PC-3 (cell line): ENCODE measurements at places on chromosomes 3 and 15. TPM values are rescaled to one million over a fixed set of nuclear protein-coding genes. Genes with fewer than 3 reads are reported as not detected.

P2RY1 gene
- 0.29 and 0.81 TPM in 2 replicates for total RNA-seq

PLA2G4D gene
- total RNA-seq, result 0.17 and 0.55 TPM in 2 replicates

EPHB1 gene
- 0.69 and 0.92 TPM in 2 replicates for total RNA-seq

INSYN1 gene
- not detected in 2 replicates for total RNA-seq

ERICH6 gene
- total RNA-seq, result not detected in 2 replicates

DNA sequence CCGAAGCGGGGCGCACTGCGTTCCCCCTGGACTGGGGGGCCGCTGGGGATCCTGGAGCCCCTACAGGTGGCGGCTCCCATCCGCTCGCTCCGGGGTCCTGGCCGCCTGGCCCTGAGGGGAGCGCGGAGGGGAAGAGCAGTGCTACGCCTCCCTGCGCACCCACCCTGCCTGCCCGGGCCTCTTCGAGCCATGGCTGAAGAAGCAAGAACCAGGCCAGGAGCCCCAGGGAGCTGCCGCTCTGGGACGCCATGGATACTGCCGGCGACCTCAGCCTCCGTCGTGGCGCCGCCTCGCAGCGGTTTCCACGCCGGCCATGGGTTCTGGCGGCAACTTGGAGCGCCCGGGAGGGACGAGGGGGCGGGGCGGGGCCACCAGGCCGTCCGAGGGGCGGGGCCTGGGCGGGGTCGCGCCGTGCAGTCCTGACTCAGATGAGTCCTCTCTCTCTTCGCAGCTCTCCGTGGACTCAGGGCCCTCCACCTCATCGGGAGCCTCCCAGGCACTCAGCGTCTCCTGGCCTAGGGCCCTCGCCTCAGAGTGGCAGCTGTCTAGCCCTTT, 50.9 kb downstream of the MYL3 start:
- no peaks in the 10 kb centered on the region for H3K36me3 ChIP-seq
- no peaks in the 10 kb centered on the region for H3K4me1 ChIP-seq
- H3K4me3 ChIP-seq, result no peak overlapping the region
- H3K27me3 ChIP-seq, result peaks cover 26% of the 10 kb centered on the region; the same call in 1 of the 2 replicates
- no peak for DNase-seq

DNA sequence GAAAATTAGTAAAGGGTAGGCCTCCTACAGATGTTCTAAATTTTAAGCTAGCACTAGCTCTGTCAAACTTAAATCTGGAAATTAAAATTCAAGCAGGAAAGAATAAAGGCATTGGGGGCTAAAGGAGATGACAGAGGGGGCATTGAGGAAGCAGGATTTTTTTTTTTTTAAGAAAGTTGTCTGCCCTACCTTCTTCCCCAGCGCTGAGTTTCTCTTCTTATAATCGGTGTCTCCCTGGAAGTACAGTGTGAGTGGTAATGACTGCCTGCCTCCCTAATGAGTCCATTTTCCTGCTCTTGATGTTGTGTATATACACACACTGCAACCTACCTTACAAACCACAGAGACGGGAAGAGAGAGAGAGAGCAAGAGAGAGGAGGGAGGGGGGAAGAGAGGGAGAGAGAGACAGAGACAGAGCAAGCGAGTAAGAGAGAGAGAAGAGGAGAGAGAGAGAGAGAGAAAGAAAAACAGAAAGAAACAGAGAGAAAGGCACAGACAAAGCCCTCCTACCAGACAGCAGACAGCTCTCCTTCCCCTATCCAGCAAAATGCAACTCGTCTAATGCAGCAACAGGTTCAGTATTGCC, 47.0 kb downstream of the ZBTB20 start:
- H3K27me3 ChIP-seq, result no peaks in the 10 kb centered on the region
- DNase-seq, result peak; percentile 22
- no peaks in the 10 kb centered on the region for H3K36me3 ChIP-seq
- no peak overlapping the region for H3K27ac ChIP-seq
- 0 out of 2 replicates have a peak, but pooled peaks cover 3% of the 10 kb centered on the region for H3K4me1 ChIP-seq

DNA sequence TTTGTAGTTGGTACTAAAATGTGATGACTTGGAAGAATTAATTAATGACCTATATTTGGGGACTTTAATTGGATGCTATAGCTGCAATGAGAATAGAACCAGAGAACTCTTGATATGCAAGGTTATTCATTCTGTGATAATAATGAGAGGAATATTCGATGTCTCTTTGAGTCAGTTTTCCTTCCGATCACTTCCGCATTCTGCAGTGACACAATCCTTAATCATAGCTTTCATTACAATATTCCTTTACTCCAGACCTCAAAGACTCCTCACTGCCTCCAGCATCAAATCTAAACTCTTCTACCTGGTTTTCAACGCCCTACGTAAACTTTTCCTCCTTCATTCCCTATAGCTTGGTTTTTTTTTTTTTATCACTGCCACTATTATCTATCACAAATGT, 21.6 kb downstream of the B3GNT5 start:
- peaks cover 19% of the 10 kb centered on the region; the same call in 1 of the 2 replicates for H3K36me3 ChIP-seq
- peak overlapping the region; percentile 89 for H3K27ac ChIP-seq
- DNase-seq, result peak; percentile 90
- no peaks in the 10 kb centered on the region for H3K27me3 ChIP-seq

DNA sequence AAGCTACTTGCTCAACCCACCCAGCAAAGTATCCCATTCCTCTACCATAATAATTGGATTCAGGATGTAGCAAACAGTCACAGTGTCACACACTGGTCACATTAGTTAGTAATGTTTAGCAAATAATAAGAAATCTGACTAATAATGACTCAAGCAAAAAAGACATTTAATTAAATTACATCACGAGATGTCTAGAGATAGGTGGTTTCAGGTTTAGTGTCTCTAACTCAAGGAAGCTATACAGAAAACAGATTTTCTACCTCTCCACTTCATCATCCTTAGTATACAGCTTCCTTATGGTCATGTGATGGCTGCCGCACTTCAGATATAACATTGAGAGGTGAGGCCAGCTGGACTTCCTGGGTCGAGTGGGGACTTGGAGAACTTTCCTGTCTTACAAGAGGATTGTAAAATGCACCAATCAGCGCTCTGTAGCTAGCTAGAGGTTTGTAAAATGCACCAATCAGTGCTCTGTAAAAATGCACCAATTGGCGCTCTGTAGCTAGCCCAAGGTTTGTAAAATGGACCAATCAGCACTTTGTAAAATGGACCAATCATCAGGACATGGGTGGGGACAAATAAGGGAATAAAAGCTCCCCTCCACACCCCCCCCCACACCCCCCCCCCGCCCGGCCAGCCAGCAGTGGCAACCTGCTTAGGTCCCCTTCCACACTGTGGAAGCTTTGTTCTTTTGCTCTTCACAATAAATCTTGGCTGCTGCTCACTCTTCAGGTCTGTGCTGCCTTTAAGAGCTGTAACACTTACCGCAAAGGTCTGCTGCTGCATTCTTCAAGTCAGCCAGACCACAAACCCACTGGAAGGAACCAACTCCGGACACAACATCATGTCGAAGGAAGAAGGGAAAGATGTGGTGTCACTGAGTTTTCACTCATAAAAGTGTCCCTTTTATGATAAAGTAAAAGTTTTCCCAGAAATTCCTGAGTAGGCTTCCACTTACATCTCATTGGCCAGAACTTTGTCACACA, 24.9 kb upstream of the ARPIN start:
- H3K4me1 ChIP-seq, result peaks cover 17% of the 10 kb centered on the region
- no peaks in the 10 kb centered on the region for H3K36me3 ChIP-seq
- DNase-seq, result peak; percentile 82
- H3K4me3 ChIP-seq, result peak overlapping the region; percentile 56

DNA sequence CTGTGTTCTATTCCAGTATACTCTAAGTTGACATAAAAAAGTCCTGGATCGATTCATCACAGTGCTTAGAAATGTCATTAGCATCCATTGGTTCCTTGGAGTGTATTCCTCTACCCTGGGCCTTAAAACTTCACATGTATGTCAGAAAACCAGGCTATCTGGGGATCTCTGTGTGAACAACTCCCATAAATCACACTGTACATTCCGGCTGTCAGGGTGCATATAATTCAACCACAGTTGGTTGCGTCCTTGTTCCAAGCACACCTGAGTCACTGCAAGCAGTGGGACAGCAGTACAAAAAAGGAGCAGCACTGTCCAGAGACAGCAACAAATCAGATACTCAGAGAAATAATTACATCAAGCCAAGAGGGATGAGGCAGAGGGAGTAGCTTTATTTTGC, 52.4 kb downstream of the PDZRN3 start:
- no peak for DNase-seq
- no peak overlapping the region for H3K27ac ChIP-seq
- no peaks in the 10 kb centered on the region for H3K36me3 ChIP-seq
- no peak overlapping the region for H3K4me3 ChIP-seq
- no peaks in the 10 kb centered on the region for H3K4me1 ChIP-seq

- H3K4me1 ChIP-seq, result no peaks in the 10 kb centered on the region
- no peak overlapping the region for H3K27ac ChIP-seq
- no peaks in the 10 kb centered on the region for H3K27me3 ChIP-seq
- H3K36me3 ChIP-seq, result no peaks in the 10 kb centered on the region
- DNase-seq, result no peak
- H3K4me3 ChIP-seq, result no peak overlapping the region
Measured at GRCh38 chr3:117519776-117520175, 810.2 kb downstream of the TUSC7 start.

- no peak overlapping the region for H3K4me3 ChIP-seq
- peak; percentile 24 for DNase-seq
- H3K36me3 ChIP-seq, result no peaks in the 10 kb centered on the region
- no peaks in the 10 kb centered on the region for H3K4me1 ChIP-seq
Measured at GRCh38 chr3:187150599-187150998, 11.3 kb upstream of the RPL39L start.

DNA sequence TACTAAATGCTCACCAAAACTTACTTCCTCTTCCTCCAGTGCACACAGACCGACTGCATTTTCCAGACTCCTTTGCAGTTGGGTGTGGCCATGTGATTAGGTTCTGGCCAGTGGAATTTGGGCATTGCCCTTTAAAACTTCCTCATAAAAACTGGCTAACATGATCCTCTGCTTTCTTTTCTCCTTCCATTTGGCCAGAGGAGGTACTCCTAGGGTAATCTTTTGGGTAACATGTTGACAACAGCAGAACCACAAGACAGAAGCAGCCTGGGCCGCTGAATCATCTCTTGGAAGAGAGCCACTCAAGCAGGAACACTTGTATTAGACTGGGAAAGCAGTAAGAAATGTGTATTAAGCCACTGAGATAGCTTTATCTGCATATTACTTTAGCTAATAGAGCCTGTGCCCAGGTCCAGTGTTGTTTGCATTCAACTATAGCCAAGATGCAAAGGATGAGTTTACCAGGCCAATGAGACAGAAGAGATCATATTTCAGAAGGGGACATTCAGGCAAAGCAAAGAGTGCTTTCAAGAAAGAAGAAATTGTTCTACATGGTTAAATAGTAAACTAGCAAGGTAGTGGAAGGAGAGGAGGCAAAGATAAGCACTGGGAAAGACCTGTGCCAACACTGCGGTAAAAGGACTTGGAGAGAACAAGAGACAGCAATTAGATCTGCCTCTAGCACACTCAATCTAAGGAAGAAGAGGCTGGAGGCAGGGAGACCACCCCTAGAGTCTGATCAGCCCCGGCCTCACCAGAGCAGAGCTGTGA, 79.8 kb downstream of the PLCH1 start:
- peak; percentile 88 for DNase-seq
- peaks cover 27% of the 10 kb centered on the region for H3K4me1 ChIP-seq
- no peaks in the 10 kb centered on the region for H3K36me3 ChIP-seq
- peak overlapping the region; percentile 0; the same call in 1 of the 2 replicates for H3K27ac ChIP-seq
- no peaks in the 10 kb centered on the region for H3K27me3 ChIP-seq

DNA sequence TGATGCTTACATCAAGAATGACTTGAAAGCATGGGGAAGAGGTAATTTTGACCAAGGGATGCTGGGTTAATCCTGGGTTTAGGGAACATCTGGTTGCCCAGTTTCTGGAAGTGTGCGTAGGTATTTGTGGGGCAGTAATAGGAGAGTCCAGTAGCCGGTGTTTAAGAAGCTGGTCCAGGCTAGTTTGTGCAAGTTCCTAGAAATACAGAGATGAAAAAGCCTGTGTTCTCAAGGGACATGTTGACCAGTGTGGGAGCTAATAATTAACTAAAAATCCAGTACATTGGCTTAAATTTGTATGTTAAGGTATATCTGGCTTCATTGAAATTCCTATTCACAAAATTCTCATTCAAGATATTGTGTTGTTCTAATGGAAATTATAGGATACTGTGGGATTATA, 51.2 kb downstream of the UBE2E2 start:
- H3K4me1 ChIP-seq, result peaks cover 27% of the 10 kb centered on the region
- DNase-seq, result no peak
- no peaks in the 10 kb centered on the region for H3K27me3 ChIP-seq
- no peaks in the 10 kb centered on the region for H3K36me3 ChIP-seq
- no peak overlapping the region for H3K4me3 ChIP-seq

- H3K4me1 ChIP-seq, result peaks cover 8% of the 10 kb centered on the region; the same call in 1 of the 2 replicates
- no peak overlapping the region for H3K27ac ChIP-seq
- 0 out of 2 replicates have a peak, but pooled peaks cover 3% of the 10 kb centered on the region for H3K36me3 ChIP-seq
- H3K27me3 ChIP-seq, result no peaks in the 10 kb centered on the region
Measured at GRCh38 chr3:31947671-31948091, 33.4 kb downstream of the OSBPL10 start.

GRCh38 chr3:138463724-138464490, 29.5 kb downstream of the ESYT3 start:
- no peak overlapping the region for H3K4me3 ChIP-seq
- no peaks in the 10 kb centered on the region for H3K27me3 ChIP-seq
- no peak overlapping the region for H3K27ac ChIP-seq
- H3K36me3 ChIP-seq, result no peaks in the 10 kb centered on the region
- no peak for DNase-seq
- peaks cover 7% of the 10 kb centered on the region for H3K4me1 ChIP-seq

- H3K36me3 ChIP-seq, result peaks cover 34% of the 10 kb centered on the region
- H3K27me3 ChIP-seq, result no peaks in the 10 kb centered on the region
- H3K4me1 ChIP-seq, result peaks cover 17% of the 10 kb centered on the region
- peak overlapping the region; percentile 93 for H3K4me3 ChIP-seq
- DNase-seq, result no peak
- H3K27ac ChIP-seq, result no peak overlapping the region
Measured at GRCh38 chr3:170866499-170866898, 3.5 kb downstream of the RPL22L1 start.

DNA sequence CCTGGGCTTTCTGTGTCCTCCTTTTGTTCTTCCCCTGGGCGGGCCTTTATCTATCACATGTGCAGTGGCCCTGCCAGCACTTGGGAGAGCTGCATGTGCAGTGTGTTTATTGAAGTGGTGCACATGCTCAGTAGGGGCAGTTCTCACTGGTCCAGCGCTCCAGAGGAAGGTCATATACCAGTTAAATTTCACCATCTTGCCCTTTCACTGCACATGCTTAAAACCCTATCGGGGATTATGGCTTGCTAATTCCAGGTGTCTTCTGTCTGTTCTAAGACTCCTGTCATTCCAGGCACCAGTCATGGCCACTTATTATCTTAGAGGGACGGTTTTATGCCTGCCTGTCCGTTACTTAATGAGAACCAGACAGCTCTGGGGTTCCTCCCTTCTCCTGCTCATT, 52.2 kb downstream of the ROPN1B start:
- no peak overlapping the region for H3K4me3 ChIP-seq
- H3K4me1 ChIP-seq, result no peaks in the 10 kb centered on the region
- H3K36me3 ChIP-seq, result no peaks in the 10 kb centered on the region
- H3K27ac ChIP-seq, result no peak overlapping the region

- peaks cover 44% of the 10 kb centered on the region for H3K36me3 ChIP-seq
- H3K27me3 ChIP-seq, result no peaks in the 10 kb centered on the region
- no peak overlapping the region for H3K4me3 ChIP-seq
- no peak for DNase-seq
- no peak overlapping the region for H3K27ac ChIP-seq
Measured at GRCh38 chr3:185757176-185757575, 67.7 kb downstream of the IGF2BP2 start.
